Memory B cell (primary cell): ENCODE measurements at places on chromosomes 16 and 17.

DNA sequence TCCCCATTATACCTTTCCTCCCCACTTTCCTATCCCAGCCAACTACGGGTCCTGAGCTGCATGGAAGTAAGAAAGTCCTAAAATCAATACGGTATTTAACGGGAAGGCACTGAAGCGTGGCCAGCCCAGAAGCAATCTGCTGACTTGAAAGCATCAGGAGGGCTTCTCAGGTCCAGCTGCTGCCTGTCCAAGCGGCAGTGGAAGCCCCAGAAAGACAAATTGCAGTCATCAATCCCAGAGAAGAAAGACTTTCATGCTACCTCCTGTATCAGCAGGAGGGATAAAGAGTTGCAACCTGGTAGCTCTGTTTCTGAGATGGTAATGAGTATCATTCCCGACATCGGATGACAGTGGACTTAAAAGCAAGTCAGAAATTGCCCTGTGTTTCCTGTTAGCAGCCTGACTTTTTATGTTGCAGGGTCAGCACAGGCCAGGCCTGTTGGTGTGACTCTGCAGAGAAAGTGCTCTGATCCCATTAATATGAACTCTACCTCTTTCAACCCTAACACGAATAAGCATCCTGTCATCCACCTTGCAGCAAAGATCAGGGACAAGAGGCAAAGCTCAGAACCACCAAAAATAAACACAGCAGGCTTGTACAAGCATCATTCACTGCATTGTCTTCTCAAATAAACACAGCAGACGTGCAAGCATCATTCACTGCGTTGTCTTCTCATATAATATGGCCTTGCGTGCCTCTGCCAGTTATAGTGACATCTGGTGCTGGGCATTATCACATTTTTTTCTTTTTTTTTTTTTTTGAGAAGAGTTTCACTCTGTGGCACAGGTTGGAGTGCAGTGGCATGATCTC, 358.6 kb upstream of the CDH11 start:
- DNase-seq = no peak

GRCh38 chr16:59591480-59591879, 857.4 kb upstream of the GOT2 start:
- DNase-seq = no peak

GRCh38 chr16:61413021-61413420, 623.2 kb downstream of the CDH8 start:
- no peak for DNase-seq

DNA sequence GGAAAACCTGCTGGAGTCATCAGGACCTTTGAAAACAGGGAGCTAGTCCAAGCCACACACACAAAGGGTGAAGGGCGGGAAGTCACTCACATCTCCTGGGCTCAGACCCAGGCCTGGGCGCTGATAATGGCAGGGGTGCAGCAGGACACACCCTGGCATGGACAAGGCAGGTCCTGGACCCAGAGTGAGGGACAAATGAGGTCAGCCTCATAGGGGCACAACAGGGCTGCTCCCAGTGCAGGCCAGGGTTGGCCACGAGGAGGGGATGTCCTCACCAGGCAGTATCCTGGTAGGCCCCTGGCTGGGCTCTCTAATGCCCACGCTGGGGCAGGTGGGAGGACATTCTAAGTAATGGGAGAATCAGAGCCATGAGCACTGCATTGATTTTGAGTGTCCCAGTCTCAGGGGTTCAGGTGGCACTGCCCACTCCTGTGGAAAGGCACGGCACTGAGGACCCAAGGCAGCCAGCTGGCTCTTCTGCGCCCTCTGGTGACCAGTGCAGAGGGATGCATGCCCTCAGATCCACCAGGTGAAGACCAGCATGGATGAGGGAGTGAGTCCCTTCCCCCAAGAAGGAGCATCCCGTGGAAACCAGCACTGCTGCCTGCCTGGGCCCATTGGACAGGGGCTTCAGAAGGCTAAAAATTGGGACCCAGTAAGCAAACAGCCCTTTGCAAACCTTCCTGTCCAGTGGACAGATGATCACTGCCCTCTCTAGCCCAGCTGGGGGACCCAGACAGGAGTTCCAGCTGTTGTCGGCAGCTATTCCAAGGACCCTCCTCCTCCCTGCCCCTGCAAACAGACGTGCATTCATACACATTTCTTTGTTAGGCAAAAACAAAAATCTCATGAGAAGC, 23.4 kb upstream of the SREBF1 start:
- DNase-seq = peak; percentile 71

DNA sequence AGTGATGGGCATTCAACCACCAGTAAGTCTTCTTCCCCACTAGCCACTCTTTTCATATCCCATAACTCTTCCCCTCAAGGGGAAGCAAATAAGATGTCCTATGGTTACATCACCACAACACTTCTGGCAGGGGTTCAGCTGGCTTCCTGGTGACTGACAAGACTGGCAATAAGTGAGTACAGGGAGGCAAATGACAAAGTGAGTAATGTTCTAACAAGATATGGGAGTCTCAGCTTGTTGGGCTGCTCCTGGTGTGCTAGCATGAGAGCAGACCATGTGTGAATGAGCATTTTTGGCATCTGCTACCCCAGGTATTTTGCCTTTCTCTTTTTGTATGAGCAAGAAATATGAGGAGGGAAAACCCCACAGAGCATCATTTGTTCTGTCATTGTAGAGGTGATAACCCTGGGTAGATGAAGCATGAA, 9.9 kb downstream of the TMIGD1 start:
- no peak for DNase-seq

DNA sequence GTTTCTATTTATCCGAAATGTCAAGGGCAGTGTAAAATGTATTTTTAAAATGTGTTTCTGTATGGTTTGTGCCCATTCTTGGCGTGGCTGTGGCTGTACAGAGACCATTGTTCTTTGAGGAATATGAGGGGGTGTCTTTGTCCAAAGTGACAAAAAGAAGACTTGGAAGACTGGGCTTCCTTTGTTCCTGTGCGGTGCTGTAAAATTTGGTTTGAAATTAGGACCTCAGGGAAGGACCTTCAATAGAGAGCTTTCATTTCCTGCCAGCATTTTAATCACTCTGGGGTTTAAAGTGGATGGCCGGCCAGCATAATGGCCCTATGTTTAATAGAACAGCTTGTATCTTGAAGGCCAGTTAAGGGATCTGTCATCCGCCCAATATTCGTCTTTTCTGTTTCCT, 190.1 kb upstream of the TBX2 start:
- no peak for DNase-seq

DNA sequence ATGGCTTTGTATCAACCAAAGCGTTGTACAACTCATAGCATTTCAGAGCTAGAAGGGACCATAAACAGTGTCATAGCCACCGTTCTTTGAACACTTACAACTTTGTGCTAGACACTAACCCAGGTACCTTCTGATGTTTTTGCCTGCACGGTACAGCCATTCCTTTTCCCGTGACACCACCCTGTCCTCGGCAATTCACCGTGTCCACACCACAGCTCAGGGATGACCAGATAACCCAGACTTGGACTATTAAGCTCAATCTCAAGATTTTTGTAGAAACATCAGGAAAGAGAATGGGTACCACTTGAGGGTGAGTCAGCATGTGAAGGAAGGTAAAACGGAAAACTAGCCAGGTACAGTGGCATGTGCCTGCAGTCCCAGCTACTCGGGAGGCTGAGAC, 9.8 kb upstream of the CBFB start:
- DNase-seq = no peak

GRCh38 chr16:53449816-53450517, 15.7 kb downstream of the RBL2 start:
- DNase-seq = no peak

GRCh38 chr16:58177353-58177710, 20.6 kb downstream of the CSNK2A2 start:
- DNase-seq = no peak

DNA sequence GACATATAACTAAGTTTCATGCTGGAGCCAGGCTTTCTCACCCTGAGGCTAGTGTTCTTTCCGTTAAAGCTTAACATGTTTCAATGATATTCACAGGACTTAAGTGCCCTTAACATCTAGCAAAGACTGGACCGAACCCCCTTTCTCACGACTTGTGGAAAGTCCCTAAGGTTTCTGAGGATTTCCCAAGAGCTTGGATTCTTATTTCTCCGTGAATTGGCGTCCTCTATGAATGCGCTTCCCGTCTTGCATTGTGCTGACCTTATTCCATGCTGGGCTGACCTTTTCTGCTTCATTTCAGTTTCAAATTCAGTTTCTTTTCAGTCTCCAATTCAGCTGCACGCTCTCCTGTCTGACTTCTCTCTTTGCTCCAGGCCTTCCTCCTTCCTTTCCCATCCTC, 206.4 kb downstream of the HS3ST3A1 start:
- DNase-seq = no peak

- DNase-seq = no peak
These were observed 125.7 kb downstream of the XYLT1 start for GRCh38 chr16:17345043-17345442.

DNA sequence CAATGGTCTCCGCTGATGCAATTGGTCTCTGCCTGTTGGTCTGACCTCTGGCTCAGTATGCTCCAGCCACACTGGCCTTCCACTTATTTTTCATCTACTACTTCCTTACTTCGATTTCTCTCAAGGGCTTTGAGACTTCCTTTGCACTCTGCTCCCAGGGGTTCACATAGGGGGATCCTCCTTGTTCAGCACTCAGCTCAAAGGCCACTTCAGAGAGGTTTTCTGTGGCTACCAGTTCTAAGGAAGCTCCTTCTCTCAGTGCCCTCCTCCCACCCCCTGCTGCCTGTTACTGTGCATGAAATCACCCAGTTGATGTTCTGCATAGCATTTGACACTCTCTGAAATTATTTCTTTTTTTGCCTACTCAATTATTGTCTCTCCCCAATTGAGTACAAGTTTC, 476.4 kb downstream of the HS3ST3B1 start:
- no peak for DNase-seq

- no peak for DNase-seq
These were observed 139.3 kb downstream of the KCNJ2 start for GRCh38 chr17:70308618-70309017.

- DNase-seq = no peak
These were observed 18.9 kb downstream of the KIAA0513 start for GRCh38 chr16:85046472-85046916.

DNA sequence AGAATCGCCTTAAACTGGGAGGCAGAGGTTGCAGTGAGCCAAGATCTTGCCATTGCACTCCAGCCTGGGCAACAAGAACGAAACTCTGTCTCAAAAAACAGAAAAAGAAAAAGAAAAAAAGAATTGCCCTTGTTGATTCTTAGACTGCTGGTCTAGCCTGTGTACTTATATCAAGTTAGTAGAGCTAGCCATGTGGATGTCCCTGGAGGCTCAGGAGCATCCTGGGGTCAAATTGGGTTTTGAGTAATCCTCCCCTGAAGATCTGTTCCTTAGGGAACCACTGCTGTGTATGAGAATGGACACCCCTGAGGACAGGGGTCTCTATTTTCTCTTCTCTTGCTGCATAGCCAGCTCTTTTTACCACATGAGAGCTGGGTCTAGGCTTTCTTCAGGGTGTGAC, 21.5 kb downstream of the SLC7A6OS start:
- no peak for DNase-seq

DNA sequence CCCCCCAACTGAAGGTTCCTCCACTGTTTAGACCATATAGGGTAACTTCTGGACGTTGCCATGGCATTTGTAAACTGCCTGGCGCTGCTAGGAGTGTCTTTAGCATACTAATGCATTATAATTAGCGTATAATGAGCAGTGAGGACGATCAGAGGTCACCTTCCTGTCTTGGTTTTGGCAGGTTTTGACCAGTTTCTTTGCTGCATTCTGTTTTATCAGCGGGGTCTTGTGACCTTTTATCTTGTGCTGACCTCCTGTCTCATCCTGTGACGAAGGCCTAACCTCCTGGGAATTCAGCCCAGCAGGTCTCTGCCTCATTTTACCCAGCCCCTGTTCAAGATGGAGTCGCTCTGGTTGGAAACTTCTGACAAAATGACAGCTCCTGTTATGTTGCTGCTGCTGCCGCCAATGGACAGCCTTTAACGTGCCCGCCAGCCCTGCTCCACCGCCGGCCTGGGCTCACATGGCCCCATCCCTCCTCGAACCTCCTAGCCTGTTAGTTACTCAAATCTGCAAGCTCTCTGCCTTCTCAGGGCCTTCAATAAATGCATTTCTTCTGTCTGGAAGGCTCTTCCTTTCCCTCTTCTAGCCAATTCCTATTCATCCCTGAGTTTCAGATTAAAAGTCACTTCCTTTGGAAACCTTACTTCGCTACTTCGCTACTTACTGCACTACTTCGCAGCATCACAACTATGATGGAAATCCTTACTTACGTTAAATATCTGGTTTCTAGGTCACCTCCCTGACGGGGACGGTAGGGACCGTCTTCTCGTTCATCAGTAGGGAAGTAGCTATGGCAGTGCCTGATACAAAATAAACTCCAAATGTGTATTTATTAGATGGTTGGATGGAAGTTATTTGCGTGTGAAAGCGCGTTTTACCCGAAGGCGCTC, 640 bp upstream of the NAGLU start:
- DNase-seq = no peak

DNA sequence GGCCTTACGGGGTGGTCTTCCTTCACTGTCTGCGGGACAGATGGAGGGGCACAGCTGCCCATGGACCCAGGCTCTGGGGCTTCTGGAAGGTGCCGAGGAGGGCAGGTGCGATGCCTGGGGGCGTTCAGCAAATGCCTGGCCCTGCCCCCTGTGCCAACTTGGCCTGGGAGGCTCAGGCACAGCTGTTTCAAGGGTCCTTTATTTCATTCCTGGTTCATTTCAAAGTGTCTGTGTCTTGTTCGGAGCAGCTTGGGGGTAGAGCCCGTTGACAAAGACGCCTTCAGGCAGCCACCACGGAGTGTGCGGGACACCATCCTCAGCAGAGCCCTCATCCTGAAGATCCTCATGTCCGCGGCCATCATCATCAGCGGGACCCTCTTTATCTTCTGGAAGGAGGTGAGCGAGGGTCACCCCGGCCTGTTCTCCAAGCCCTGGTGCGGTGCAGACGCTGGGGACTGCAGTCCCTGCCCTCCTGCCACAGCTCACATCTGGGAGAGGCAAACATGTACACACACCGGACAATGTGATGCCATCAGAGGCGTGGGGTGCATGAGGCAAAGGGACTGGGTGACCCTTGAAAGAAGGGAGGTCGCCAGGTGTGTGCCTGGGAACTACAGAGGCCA, 43.9 kb downstream of the MEAK7 start:
- no peak for DNase-seq

DNA sequence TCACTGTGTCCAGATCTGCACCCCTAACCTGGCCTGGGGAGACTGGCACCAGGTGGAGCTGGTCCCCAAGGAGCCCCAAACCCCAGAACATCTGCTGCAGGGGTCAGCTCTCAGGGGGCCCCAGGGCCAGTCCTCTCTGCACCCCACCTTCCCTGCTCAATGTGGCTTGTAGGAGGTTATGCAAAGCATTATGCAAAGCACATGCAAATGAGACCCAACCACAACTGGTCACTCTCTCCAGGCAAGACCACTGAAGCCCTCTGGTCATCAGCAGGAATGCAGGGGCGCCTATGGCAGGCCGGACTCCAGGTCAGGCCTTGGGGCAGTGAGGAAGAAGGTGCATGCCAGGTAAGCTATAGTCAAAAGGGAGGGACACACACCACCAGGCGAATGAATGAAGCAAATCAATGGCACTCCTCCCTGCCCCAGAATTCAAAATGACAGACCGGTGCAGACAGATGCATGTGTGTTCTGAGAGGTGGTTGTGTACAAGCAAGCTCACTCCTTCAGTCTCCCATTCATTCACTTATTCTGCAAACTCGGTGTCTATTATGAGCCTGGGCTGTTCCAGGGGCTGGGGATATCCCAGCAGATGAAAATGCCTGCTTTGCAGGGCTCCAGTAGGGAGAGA, 48.0 kb downstream of the TMEM235 start:
- DNase-seq = no peak
